ENCODE measurements at places on chromosomes 11 and 22.
A peak's percentile ranks its signal among the peaks of the same experiment; 100 is the strongest.

GRCh38 chr11:84117394-84117793 is 831.2 kb upstream of the CCDC90B start:
- DNase-seq = no peak
- no peak overlapping the region for H3K4me3 ChIP-seq
- H3K4me1 ChIP-seq = no peaks in the 10 kb centered on the region
- no peak overlapping the region for H3K27ac ChIP-seq

DNA sequence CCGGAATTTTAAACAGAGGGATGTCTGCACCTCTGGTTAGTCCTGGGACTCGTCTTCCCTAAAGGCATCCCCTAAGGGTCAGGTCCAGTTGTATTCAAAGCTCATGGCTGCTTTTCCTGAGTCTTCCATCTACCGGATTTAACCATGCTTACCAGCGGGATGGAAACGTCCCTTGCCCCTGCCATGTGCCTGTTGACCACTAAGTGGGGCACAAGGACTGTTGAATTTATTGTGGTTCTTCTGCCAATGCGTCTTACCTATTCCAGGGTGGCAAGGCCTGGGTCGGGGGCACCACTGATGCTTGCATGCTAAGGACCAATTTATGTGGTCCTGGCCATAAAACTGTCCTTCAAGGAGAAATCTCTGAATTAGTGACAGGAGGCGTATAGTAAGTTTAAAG is 25.6 kb downstream of the ANKRD42 start:
- H3K27ac ChIP-seq = no peak overlapping the region
- no peak overlapping the region for H3K4me3 ChIP-seq
- DNase-seq = no peak
- no peaks in the 10 kb centered on the region for H3K36me3 ChIP-seq
- H3K27me3 ChIP-seq = no peaks in the 10 kb centered on the region

DNA sequence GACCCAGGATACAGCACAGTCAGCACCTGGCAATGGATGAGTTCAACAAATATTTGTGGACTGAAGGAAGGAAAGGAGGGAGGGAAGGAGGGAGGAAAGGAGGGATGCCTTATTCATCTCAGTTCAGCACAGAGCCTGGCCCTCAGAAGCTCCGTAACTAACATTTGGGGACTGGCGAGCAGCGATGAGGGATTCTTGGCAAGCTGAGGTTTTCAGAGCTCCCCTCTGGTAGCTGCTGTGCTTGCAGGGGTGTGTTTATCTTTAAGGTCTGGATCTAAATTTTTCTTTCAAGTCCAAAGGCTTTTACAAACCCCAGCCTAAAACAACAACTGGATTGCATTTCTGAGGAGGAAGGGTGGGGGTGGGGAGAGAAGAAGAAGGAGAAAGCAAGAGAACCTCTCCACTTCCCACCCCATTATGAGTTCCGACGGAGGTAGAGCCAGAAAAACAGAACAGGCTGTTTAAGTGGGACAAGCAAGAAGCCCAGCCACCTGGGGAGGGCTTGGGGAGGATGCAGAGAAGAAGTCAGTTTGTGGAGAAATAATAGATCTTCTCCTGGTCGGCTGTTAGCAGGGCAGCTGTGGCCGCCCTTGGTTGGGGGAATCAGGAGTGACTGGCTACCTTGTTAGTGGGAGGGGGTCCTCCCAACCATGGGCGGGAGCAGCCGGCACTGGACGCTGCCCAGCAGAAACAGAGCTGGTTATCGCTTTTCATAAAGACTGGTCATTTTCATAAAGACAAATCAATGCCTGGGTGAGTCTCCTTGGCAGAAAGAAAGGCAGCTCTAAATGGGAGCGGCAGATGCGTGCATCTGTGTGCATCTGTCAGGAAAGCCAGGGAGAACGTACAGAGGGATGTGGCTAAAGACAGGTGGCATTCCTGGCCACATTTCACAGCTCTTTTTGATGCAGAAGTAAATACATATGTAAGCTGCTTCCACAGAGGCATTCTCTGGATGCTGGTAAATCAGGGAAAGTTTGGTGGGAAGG is 78.0 kb downstream of the TSPAN18 start:
- H3K27ac ChIP-seq = no peak overlapping the region
- H3K4me1 ChIP-seq = no peaks in the 10 kb centered on the region
- H3K27me3 ChIP-seq = no peaks in the 10 kb centered on the region

- no peak within 1 kb of the TSS for H3K27ac ChIP-seq
- H3K27me3 ChIP-seq = peaks cover 10% of the 10 kb centered on the region
- peaks cover 11% of the 10 kb centered on the region for H3K4me1 ChIP-seq
- H3K4me3 ChIP-seq = no peak within 1 kb of the TSS
- no peaks in the 10 kb centered on the region for H3K36me3 ChIP-seq
Observed at GRCh38 chr22:30079952-30080533, at the start of gene HORMAD2. Gene HORMAD2 (plus strand): TSS chr22:30080464. CDS start chr22:30093953, 13,489 bp downstream.

- H3K27ac ChIP-seq = no peak overlapping the region
- no peak for DNase-seq
- no peak overlapping the region for H3K4me3 ChIP-seq
- peaks cover 40% of the 10 kb centered on the region for H3K36me3 ChIP-seq
Observed at GRCh38 chr11:47272706-47273105, 2.8 kb downstream of the MADD start.

DNA sequence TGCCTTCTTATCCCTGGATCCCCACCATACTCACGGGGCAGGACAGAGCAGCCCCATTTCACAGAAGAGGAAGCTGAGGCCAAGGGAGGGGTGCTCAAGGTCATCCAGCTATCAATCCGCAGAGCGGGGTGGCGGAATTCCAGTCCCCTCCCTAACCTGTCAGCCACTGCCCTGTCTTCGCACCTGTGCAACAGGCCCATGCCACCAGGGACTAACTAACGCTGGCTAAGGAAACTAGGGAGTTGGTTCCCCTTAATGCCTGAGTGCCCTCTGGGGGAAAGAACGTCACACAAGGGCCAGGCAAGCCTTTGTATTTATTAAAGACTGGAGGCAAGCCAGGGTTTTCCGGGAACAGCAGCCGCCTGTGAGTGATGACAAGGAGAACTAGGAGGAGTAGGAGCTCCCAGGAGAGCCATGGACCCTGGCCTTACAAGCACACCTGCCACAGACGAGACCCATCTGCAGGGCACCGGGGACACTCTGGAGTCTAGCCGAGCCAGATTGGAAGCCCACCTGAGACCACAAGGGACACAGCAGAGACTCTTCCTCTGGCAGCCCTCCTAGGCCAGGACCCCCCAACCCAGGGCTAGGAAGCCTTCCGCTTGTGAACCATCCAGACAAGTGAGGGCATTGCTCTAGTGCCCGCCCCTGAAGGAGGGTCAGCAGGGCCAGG is 64.4 kb downstream of the MYH9 start:
- peak overlapping the region; percentile 33 for H3K27ac ChIP-seq
- no peak overlapping the region for H3K4me3 ChIP-seq
- peaks cover 74% of the 10 kb centered on the region for H3K36me3 ChIP-seq
- no peak for DNase-seq
- peaks cover 24% of the 10 kb centered on the region for H3K4me1 ChIP-seq

All from activated naive CD4-positive, alpha-beta T cell treated with anti-CD3 and anti-CD28 coated beads, Interleukin-2, amount 10 ng/mL, durations not matched to agents 7 days and 5 days (primary cell).